ENCODE measurements at places on chromosomes 4 and X.

DNA sequence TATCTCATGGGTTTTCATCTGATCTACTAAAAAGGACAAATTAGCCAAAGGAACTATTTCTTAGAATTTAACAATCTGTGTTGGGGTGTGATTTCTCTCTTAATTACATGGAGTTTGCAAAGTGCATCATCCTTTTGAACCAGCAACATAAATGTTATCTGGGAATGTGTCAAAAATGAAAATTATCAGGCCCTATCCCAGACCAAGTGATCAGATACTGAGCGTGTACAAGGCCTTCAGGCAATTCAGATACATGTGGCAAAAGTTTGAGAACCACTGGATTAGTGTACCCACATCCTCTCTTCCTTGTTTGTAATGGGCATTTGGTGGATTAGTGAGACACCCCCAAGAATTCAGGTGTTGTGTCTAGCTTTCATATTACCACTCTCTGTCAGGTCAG is 3.8 kb downstream of the SH3D19 start:
- DNase-seq: no peak

DNA sequence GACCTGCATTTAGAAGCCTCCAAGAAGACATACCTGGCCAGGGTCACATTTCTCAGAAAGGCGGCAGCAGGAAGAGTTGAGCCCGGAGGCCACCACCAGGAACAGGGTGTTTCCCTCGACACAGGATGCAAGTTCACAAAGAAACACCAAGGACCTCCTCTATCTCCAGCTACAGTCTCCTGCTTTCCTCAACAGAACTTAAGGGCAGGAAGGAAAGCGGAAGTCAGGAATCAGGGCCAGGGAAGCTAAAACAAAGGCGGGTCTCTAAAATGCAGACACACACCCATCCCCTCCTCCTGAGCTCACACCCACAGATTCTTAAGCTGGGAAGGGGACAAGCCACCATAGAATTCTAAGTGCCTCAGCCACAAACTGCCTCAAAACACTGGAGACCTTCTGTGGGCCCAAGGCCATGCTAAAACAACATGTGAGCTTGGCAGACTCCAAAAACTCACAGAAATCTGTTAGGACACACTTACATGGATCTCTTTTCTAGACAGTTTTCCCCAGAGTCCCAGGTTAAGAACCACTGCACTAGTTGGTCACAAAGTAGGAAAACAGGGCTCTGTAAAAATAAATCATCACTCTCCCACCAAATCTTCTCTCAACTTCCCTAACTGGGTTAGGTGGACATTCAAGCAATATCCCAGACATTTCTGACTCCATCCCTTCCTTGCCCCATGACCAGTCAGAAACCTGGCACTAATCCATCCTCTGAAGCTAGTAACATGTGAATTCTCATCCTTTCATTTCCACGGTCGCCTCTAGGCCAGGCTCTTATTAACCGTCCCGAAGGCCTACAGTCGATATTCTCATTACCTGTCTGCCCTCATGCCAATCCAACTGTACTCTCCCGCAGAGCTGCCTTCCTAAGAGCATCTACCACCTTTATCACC is 163.2 kb downstream of the APBB2 start:
- no peak for DNase-seq

- DNase-seq: no peak
Observed at GRCh38 chr4:129233691-129234090, 137.7 kb downstream of the C4orf33 start.

DNA sequence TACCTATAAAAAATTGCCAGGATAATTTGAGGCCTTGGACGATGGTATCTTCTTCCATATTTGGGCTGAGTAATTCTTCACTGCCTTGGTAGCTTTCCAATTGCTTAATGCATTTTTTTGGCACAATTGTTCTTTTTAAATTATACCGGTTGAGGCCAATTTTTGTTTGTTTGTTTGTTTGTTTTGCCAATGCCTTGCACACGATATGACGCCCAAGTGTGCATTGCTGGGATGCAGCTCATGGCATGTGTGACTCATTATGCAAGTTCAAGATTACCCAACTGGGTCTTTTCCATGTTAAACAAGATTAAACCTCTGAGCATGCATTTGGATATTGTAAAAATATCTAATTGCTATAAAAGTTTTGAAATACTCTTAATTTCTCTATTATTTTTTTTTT is 71.1 kb upstream of the KCNIP4 start:
- DNase-seq: no peak
